ENCODE measurements at places on chromosomes 6 and 20. TPM values are rescaled to one million over a fixed set of nuclear protein-coding genes. Genes with fewer than 3 reads are reported as not detected.
A peak's percentile ranks its signal among the peaks of the same experiment; 100 is the strongest.

GPANK1 gene
- polyA plus RNA-seq = 33.8 TPM

GRCh38 chr6:9540534-9541126 is 874.2 kb downstream of the TFAP2A start:
- peak; percentile 49 for DNase-seq

- DNase-seq = no peak
These were observed 36.9 kb downstream of the HLA-DMB start for GRCh38 chr6:32903952-32904351.

DNA sequence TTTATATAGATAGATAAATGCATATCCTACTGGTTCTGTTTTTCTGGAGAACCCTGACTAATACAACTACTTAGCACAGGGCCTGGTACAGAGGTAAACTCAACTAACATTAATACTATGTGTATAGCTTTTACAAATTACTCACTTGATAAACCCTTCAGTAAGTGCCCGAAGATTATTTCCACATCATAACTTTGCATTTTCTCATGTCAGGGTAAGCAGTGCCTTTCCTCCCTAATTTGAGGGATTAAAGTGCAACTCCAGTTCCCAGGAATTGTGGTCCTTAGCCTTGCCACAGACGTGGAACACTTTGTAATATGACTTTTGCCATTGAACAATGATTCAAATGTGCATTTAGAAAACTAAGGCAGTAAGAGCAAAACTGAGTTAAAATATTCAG is 147.5 kb upstream of the SMLR1 start:
- DNase-seq = no peak

DNA sequence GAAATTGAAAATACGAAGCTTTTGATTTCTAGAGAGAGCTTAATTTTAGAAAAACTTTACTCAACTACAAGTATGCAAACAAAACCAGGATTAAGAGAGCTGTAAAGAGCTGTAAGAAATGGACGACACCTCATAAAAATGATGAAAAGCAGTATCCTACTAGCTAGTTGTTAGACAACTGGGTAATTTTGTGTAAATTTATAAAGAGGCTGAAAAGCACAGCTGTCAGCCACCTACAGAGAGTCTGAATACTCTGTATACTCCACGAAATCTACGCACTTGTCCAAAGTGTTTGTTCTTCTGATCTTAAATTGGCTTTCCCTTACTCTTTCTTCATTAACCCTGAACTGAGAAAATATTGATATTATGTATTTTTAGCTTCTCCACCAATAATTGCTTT is 808.4 kb upstream of the EPHA7 start:
- DNase-seq = no peak

CCN6 gene
- 3.8 TPM for polyA plus RNA-seq

- no peak for DNase-seq
These were observed 31.9 kb downstream of the VAPB start for GRCh38 chr20:58420798-58421496.

DNA sequence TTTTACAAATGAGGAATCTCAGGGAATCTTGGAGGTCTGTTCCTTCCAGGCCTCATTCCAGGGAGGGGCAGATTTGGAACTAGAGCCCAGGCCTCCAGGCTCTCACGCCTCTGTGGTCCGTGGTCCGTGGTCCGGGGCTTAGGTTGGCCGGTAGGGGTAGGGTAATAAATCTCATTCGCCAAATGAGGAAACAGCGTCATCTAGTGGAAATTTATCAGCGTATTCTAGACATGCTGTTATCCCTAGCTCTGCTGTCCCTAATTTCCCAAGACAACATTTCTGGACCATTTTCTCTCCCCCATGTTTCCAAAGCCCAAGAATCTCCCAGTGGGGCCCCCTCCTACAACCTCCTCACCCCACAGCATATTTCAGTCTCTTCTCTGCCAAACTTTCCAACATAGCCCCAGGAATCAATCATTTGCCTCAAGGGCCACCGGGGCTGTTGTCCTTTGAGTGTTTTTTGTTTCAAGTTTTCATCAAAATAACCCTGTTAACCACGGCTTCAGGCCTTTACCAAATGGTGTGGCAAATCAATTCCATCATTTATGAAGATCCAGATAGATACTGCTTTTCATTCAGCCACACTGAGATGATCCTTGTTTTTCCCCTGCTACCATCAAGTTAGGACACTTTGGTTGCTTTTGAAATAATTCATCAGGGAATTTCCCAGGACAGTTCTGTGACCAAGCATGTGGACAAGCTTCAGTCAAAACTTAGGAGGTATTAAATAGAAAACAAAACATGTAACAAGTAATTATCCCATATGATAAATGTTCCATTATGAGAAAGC is 126.8 kb downstream of the ALDH8A1 start:
- DNase-seq = peak; percentile 78

SLCO4A1 gene
- 3.5 TPM for polyA plus RNA-seq

DNA sequence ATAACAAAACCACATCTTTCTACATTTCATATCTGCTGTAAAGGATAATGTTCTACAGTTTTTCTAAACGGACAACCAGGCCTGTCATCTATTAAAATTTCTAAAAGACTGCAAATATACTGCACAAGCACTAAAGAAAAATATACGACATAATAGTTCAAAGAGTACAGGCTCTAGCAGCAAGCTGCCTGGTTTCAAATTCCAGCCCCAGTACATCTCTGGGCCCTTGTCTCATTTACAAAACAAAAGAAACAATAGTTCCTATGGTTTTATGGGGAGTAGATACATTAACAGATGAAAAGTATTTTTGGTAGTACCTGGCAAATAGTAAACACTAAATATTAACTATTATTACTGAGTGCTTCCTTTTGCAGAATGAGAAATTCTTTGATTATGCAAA is 24.1 kb downstream of the DEK start:
- DNase-seq = peak; percentile 28

NKX2-2 gene
- polyA plus RNA-seq = 0.07 TPM

C6orf141 gene
- 0.57 TPM for polyA plus RNA-seq

All from renal pelvis (tissue), 12 donors.